ENCODE measurements at places on chromosomes 2 and 18.

DNA sequence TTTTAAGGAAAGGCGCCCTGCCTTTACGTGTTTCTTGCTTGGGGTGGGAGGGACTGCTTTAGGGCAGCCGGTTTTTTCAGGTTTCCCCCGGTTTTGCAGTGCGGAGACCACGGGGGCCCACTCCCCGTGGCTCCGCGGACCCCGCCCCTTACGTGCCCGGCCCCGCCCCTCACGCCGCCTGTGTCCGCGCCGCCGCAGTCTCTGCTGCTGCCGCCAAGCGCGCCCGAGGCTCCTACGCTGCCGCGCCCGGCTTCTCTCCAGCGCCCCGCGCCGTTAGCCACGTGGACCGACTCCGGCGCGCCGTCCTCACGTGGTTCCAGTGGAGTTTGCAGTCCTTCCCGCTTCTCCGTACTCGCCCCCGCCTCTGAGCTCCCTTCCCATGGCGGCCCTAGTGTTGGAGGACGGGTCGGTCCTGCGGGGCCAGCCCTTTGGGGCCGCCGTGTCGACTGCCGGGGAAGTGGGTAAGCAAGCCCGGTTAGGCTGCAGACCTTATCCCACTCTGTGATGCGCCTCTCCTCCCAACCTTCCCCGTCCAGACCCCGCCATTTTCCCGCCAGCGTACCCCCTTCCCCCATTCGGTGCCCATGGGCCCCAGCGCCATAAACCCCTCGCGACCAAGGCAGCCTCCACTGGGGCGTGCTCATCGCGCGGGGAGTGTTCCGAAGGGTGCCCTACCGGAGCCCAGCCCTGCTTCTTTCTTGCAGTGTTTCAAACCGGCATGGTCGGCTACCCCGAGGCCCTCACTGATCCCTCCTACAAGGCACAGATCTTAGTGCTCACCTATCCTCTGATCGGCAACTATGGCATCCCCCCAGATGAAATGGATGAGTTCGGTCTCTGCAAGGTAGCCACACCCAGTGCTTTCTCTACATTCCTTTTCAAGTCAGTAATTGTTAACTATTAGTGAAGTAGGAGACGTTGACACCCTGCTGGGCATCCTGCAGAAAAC, at the start of gene CAD:
Gene CAD (plus strand): TSS at position 197 of the 949 bp plus-strand sequence. CDS start 183 bp downstream, at position 380.
- no peak for DNase-seq

- DNase-seq = no peak
These were observed 73.8 kb downstream of the KCTD1 start for GRCh38 chr18:26474542-26474941.

- no peak for DNase-seq
These were observed 32.2 kb upstream of the MTIF2 start for GRCh38 chr2:55301277-55301676.

GRCh38 chr18:34773961-34774766, 64.1 kb downstream of the DTNA start:
- DNase-seq = peak; percentile 12

DNA sequence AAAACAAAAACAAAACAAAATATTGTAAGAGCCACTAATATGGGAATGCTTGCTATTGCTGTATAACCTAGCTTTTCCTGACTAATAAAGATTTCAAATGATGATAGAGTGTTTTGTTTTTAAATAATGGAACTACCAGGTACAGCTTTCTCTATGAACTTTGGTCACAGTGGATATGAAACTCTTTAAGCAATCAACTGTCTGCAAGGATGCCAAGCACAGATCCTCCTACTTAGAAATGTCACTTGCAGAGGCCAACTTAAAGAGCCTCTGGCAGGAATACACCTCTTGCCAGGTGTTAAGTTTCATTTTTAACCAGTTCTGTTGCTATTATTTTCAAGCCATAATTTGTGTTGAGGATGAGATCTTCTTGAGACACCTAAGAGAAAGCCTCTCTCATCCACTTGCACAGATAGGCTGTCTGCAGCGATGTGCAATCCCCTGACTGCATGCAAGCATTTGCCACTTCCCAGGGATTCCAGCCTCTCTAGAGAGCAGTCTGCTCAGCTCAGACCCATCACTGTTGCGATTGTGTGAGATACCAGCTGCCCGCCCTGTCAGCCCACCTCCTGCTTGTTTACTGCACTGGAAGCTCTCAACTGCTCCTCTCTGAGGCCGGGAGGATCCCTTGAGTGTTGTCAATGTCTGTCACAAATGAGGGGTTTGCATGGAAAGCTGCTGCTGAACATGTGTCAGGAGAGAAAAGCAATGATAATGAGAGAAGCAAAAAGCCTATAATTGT, 86.1 kb upstream of the SCG2 start:
- no peak for DNase-seq

DNA sequence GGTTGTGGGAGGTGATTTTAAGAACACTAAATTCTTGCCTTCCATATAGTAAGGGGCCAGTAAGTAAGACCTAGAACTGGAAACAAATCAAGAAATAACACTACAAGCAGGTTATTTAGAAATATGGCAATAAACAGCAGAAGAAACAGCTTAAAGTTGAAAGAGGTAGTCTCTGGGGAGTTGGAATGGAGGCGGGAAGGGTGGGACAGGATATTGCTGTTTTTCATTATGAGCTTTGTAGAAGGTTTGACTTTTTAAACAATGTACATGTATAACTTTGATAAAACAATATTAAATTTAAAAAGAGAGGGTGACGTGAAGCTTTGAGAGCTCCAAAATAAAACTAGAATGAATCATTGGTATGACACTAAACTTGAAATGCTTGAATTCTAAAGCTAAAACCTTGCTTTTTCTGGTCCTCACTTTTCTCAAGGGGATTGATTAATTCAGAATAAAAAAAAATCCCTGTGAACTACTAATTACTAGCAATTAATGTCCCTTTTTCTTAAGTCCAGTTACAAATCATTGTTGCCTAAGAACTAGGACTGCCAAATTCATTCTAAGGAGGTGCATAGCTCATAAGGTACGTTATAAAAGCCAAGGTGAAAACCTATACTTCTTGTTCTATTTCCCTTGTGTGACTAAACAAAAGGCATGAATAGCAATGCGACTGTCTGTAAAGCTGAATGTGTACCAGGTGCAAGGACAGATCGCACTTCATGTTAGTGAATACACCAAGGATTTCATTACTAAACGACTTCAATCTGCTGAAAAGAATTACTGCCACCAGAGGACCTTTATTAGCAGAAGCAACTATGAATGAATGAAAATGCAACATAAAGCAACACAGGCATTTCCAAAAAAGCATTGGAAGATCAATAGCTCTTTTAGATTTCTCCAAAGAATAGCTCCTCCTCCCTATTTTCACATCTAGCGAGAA, 177.5 kb downstream of the RBM43 start:
- DNase-seq = no peak

DNA sequence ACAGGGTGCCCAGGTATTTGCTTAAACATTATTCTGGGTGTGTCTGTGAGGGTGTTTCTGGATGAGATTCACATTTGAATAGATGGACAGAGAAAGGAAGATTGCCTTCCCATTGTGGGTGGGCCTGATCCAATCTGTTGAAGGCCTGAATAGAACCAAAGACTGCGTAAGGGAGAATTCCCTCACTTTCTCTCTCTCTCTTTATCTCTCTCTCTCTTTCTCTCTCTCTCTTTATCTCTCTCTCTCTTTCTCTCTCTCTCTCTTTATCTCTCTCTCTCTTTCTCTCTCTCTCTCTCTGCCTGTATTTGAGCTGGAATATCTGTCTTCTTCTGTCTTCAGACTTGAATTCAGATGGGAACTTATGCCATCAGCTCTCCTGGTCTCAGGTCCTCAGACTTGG, 148.4 kb downstream of the FAM124B start:
- DNase-seq = no peak

DNA sequence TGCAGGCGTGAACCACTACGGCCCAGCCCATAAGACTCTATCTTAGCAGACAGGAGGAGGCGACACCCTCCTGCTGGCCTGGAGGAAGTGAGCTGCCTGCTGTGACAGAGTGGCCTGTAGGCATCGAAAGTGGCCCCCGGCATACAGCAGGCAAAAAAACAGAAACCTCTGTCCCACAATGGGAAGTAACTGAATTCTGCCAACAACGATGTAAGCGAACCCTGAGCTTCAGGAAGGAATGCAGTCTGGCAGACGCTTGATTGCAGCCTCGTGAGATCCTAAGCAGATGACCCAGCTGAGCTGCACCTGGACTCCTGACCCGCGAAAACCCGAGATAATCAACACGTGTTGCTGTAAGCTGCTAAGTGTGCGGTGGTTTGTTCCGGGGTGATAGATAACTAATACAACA, 13.6 kb downstream of the MRO start:
- no peak for DNase-seq

DNA sequence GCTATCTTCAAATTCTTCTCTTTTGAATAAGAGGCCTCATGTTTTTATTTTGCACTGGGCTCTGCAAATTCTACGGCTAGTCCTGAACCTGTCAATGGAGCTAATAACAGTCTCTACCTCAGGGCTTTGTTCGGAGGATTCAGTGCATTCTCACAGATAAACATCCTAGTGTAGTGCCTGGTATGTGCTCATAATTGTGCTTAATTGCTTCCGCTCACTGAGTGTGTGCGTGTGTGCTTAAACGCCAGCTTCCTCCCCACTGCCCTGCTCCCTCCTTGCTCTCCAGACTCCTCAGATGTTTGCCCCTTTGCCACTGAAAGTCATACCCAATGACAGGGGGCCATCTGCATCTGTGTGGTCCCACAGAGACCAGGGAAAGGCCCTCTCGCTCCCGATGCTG, 6.7 kb downstream of the GYPC start:
- no peak for DNase-seq

DNA sequence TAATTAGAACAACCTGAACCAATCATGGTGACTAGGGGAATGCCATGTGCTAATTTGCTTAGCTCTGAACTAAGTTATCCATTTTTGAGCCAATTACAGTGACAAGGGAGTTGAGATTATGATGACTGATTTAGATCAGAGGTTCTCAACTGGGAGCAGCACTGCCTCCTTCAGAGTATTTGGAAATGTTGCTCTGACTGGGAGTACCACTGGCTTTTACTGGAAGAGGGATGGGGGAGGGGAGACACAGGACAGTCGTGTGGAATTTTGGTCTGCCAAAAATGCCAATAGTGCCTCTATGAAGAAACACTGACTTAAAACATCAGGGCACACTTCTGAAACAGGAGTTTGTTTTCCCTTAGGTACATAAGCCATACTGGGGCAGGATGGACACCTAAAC, 48.1 kb upstream of the VPS54 start:
- DNase-seq = no peak

DNA sequence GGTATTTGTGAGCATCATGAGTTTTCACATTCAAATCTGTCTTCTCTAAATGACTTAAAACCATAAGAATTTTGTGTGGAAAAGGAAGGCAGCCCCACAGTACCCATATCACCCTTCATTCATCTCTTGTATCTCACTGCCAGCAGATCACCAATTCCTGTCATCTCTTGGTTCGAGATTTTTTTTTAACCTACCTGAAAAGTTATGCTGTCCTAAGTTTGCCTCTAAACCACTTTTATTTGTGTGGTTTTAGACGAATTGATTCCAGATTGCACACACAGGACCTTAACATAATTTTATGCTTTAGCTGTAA, 32.0 kb downstream of the ABCG5 start:
- no peak for DNase-seq

GRCh38 chr2:159131914-159132281, 154.6 kb downstream of the WDSUB1 start:
- DNase-seq = no peak

DNA sequence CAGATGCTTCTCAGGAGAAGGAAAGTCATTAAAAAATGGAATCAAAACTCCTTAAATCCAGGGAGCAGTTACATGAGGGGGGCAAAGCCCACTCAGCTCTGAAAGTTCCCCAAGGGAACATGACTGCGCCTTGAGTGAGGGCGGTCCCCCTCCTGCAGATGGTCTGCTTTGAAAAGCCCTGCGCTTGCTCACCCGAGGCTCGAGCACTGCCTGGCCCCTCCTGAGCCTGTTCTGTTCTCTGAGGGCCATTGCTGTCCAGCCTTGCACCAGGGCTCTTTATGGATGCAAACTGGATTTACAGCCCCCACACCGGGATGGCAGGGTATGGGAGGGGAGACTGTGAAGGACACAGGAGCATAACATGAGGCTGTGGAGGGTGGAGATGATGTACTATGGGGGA, 37.8 kb upstream of the DNMT3A start:
- DNase-seq = no peak

DNA sequence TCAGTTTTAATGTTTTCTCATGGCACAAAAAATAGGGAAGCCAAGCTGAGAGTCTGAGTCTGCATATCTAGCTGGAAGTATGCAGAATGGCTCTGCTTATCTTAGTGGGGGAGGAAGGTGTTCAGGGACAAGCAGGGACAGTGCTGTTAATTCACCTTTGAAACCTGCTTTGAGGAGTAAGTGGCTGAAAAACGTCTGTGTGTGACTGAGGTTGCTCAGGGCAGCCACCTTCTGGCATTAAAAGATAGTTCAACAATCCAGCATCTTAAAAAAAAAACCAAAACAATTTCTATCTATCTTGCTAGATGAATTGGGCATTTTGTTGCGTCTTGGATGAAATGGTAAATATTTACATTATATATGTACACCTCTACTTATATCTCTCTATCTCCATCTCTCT, 2.0 kb upstream of the TRPM8 start:
- DNase-seq = no peak

- DNase-seq = no peak
These were observed 226.3 kb downstream of the SH3RF3 start for GRCh38 chr2:109355192-109355843.

DNA sequence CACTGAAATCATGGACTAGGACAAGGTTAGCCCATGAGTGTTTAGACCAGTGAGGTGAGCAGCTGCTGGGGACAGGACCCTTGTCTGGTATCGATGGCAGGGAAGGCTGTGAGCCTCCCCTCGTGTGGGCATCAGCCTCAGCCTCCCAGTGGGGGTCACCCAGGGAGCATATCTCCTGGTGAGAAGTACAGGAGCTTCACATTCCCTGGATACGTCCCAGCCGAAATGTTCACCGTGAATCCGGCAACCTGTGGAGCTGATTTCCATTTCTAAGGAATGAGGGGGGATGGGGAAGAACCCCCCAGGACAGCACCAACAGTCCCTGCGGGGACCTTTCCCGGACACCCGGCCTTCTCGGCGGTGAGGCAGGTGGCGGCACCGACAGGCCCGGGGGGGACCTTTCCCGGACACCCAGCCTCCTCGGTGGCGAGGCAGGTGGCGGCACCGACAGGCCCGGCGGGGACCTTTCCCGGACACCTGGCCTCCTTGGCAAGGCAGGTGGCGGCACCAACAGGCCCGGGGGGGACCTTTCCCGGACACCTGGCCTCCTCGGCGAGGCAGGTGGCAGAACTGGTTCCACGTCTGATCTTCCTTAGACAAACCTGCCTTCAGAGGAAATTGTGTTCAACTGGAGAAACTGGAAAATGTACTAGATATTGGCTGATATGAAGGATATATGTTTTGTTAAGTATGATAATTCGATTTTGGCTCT, 21.2 kb downstream of the RTP5 start:
- DNase-seq = no peak

- DNase-seq = no peak
These were observed 1.5 kb upstream of the IL1RL2 start for GRCh38 chr2:102185347-102185746.
